Stimulated activated CD4-positive, alpha-beta T cell treated with anti-CD3 and anti-CD28 coated beads, Interleukin-1b, Interleukin-23, amount 100 ng/mL, for 1 hour (primary cell): ENCODE measurements at places on chromosomes 16 and 17.

GRCh38 chr16:55479430-55480140 lies 587 bp downstream of the MMP2 start:
- DNase-seq = no peak

GRCh38 chr16:19106625-19107020 lies 7.1 kb upstream of the ITPRIPL2 start:
- no peak for DNase-seq

GRCh38 chr16:51834133-51834532 lies 683.1 kb upstream of the SALL1 start:
- no peak for DNase-seq

DNA sequence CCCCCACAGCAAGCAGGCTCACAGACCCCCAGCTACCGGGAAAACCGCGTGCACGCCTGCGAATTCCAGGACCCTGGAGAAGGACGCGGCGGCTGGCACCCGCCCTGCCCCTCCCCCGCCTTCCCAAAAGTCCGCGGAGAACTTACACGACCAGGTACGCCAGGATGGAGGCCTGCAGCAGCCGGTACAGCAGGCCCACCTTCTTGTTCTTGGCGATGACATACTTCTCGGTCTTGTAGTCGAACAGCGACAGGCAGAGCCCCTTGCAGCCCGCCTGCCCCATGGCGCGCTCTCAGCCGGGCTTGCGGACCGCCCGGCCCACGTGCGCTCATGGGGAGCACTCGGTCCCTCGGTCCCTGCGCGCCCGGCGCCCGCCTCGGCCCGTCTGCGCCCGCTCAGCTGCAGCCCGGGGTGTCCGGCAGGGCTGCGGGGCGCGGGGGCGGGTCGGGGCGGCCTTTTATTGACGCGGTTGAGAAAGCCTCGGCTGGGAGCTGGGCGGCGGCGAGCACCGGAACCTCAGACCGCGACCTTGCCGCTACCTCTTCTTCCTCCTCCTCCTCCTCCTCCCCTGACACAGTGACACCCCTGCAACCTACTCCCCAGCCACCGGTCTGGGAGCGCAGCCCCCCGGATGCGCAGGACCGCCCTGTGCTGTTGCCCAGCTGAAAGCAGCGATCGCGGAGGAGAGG lies at the start of gene P2RX5:
Gene P2RX5 (minus strand): TSS at position 433 of the 689 bp plus-strand sequence. CDS start 150 bp downstream, at position 283.
- no peak for DNase-seq

GRCh38 chr16:27918755-27919154 lies 144.8 kb downstream of the GSG1L start:
- DNase-seq = no peak

- peak; percentile 15 for DNase-seq
Measured at GRCh38 chr17:64320613-64321553, 57.8 kb upstream of the TEX2 start.

- DNase-seq = no peak
Measured at GRCh38 chr17:178292-179065, 3.0 kb downstream of the DOC2B start.

DNA sequence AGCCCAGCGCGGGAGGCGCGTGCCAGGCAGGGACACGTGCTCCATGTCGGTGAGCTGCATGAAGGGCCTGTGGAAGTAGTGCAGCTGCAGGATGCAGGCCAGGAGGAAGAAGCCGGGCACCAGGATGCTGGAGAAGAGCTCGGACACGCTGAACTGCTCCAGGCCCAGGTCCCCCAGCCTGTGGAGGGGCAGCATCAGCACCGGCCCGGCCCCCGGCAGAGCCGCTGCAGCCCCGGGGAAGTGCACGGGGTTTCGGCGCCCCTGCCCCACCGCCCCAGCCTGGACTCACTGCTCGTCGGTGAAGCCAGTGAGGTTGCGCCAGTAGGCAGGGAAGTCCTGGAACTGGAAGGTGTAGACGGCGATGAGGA lies 28.0 kb downstream of the CTU2 start:
- DNase-seq = no peak
